ENCODE measurements at places on chromosomes 7 and 10. TPM values are rescaled to one million over a fixed set of nuclear protein-coding genes. Genes with fewer than 3 reads are reported as not detected.

DNA sequence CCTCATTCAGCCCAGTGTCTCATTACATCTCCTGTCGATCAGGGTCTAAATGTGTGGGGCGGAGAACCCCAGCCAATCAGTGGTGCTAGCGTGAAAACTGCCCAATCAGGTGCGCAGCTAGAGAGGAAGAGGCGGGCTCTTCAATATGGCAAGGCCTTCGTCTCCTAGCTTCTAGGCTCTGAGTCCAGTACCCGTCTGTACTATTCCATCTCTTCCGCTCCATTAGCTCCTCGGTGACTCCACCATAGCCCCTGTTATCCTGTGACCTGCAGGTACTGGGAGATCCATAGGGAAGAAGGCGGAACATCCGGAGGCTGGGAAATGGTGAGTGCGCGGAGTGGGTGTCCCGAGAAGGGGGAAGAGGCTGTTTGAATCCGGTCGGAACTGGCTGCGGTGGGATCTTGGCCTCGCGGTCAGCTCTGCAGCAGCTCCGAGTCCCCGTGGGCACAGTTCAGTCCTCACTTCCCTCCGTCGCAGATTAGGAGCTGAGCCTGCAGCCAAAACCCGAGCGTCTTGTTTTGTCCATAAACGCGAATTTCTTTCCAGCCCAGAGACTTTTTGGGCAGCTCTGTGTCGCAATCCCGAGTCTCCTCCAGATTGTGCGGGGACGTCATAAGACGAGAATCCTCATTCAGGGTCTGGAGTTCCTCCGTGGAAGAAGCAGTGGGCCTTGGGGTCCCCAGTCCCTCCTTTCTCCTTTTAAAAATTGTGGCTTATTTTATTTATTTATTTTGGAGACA, at the start of gene ZNF727:
ZNF727 (plus strand) TSS at position 134 of the 740 bp plus-strand sequence; CDS start at position 322, 188 bp downstream.
- no peak for DNase-seq

- DNase-seq = no peak
Observed at GRCh38 chr10:76270464-76270863, 839.0 kb downstream of the LRMDA start.

Gene TACC2
- 53.8 TPM for polyA plus RNA-seq

- no peak for DNase-seq
Observed at GRCh38 chr10:49325131-49325915, 26.4 kb downstream of the C10orf71 start.

Gene MAT1A
- polyA plus RNA-seq = 0.96 TPM

DNA sequence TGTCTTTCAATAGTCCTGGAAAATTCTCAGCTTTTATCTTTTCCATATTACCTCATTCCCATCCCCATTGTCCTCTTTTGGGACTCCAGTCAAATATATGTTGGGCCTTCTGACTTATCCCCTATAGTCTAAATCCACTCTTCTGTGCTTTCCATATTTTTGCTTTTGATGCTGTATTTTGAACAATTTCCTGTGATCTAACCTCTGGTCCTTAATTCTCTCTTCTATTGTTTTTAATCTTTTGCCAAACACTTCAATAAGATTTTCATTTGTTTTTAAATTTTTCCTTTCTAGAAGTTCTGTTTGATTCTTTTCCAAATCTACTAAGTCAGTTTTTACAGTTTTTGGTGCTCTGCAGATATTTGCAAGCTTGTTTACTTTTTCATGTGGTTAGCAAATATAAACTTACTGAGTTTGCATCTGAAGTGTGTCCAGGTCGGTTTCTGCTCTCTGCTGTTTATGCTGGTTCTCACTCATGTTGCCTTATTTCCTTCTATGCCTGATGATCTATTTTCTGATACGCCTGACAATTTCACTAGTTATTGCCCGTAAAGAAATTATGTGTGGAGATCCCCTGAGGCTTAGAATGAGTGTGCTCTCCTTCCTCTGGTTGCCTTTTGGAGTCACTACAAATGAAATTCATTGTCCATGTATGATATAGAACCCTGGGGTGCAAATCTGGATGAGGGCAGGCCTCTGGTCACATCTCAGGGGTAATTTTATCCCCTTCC, 110.4 kb downstream of the RBM20 start:
- no peak for DNase-seq

Gene HECW1
- 4.3 TPM for polyA plus RNA-seq

GRCh38 chr7:7491044-7491443, 44.6 kb downstream of the COL28A1 start:
- DNase-seq = no peak

GRCh38 chr7:30279653-30279904, 4.8 kb upstream of the ZNRF2 start:
- no peak for DNase-seq

GRCh38 chr10:34250722-34251121, 564.4 kb downstream of the PARD3 start:
- no peak for DNase-seq

- no peak for DNase-seq
Observed at GRCh38 chr10:100153239-100153825, 32.5 kb downstream of the ERLIN1 start.

DNA sequence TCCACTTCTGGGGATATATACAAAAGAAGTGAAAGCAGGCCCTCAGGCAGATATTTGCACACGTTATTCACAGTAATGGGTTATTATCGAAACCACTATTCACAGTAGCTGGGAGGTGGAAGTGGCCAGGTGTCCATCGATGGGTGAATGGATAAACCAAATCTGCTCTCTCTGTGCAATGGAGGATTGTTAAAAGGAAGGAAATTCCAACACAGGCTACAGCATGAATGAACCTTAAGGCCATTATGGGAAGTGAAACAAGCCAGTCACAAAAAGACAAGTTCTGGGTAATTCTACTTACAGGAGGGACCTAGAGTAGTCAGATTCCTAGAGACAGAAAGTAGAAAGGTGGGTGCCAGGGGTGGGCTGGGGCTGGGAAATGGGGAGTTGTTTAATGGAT, 48.5 kb upstream of the BHLHA15 start:
- no peak for DNase-seq

- DNase-seq = no peak
Observed at GRCh38 chr7:85095366-85095765, 91.5 kb downstream of the SEMA3D start.

GRCh38 chr10:14586901-14587300, 187.8 kb downstream of the FAM107B start:
- no peak for DNase-seq

Data from left renal cortex interstitium (tissue), 4 donors.